ENCODE measurements at places on chromosomes 1 and 21. TPM values are rescaled to one million over a fixed set of nuclear protein-coding genes. Genes with fewer than 3 reads are reported as not detected.

DCDC2B gene
- not detected for total RNA-seq

GRCh38 chr21:37415939-37416338 lies 49.4 kb downstream of the DYRK1A start:
- no peaks in the 10 kb centered on the region for H3K36me3 ChIP-seq
- H3K27ac ChIP-seq: no peak overlapping the region
- no peak overlapping the region for H3K4me3 ChIP-seq
- H3K27me3 ChIP-seq: no peaks in the 10 kb centered on the region
- DNase-seq: no peak

DNA sequence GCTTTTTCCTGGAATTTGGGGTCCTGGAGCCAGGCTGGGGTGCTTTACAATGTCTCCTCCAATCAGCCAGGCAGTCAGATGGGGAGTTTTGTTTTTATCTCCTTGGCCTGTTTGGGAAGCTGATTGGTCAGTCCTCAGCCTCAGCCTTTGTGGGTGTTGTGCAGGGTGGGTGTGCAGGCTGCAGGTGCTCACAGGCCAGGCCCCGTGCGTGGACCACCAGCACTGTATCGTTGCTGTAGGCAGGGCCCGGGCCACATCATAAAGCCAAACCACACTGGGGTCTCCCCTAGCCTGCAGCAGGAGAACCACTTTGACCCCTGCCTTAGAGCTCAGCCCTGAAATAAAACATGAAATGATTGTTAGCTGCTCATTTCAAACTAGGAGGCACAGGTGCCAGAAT lies 8.6 kb downstream of the PRDM16 start:
- H3K4me1 ChIP-seq: no peaks in the 10 kb centered on the region
- H3K27me3 ChIP-seq: no peaks in the 10 kb centered on the region
- H3K4me3 ChIP-seq: no peak overlapping the region

BRDT gene
- not detected for total RNA-seq

DNA sequence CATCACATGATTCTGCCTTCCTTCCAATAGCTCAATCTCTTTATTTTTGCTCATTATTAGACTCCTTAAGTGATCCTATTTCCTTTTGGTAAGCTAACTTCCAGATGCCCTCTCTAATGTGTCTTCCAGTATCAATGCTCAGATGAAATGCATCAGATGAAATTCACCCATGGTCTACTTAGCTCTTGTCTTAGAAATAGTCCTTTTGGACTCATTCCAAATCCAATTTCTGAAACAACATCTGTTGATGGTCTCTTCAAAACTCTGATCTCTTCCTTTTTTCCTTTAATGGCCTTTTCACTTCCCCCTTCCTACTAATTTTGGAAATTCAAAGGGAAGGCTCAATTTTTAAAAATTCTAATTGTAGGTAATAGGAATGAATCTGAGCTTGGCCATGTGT lies 81.1 kb upstream of the GREM2 start:
- H3K27ac ChIP-seq: no peak overlapping the region
- no peaks in the 10 kb centered on the region for H3K36me3 ChIP-seq
- no peak for DNase-seq

DNA sequence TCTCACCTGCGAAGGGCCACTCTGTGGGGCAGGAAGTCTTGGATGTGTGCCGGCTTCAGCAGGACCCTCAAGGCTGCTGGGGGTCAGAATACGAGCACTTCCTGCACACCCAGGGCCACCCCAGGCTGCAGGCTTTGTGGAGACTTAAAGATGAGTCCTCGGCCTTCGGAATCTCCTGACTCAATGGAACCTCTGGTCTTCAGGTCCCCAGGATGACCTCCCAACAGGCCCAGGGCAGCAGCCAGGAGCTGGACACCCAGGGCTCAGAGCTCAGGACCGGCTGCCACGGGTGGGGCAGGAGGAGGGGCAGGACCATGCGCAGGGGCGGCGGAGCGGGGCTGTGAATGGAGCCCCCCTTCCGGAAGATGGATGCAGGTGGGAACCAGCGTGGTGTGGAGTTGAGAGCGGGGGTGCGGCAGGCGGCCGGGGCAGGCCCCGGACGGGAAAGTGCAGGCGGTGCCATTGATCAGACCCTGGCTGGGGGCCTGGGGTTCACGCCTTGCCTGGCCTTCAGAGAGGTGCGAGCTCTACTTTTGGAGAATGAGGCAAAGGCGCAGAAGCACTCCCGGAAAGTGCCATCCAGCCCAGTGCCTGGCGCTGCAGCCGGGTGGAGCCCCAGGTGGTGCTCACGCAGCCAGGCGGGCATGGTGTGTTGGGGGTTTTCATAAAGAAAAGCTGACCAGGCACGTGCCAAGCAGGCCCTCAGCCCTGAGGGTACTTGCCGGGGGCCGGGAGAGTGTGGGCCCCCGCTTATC lies 10.4 kb downstream of the COL18A1 start:
- H3K27me3 ChIP-seq: no peaks in the 10 kb centered on the region
- H3K4me1 ChIP-seq: no peaks in the 10 kb centered on the region
- no peak overlapping the region for H3K27ac ChIP-seq

- no peak for DNase-seq
- H3K27me3 ChIP-seq: no peaks in the 10 kb centered on the region
- H3K36me3 ChIP-seq: no peaks in the 10 kb centered on the region
- H3K4me1 ChIP-seq: no peaks in the 10 kb centered on the region
- no peak overlapping the region for H3K27ac ChIP-seq
These were observed 194.5 kb downstream of the LHX8 start for GRCh38 chr1:75328691-75329090.

DNA sequence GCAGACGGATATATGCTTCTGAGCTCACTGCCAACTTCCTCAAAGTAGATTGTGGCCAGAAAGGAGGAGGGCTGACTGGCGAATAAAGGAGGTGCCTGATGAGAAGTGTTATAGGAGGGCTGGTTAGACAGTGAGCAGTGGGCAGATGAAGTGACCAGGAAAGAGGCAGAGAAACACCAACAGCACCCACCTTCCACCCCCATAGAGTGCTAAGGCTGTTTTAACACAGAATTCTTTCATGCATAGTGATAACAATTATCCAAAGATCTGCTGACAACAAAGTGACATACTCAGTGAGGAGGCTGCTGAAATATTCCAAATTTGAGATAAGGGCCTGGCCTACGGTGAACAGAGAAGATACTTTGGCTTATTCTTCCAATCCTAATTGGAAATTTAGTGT lies 21.2 kb upstream of the MTR start:
- no peaks in the 10 kb centered on the region for H3K27me3 ChIP-seq
- no peak for DNase-seq
- H3K27ac ChIP-seq: no peak overlapping the region
- H3K36me3 ChIP-seq: no peaks in the 10 kb centered on the region
- no peak overlapping the region for H3K4me3 ChIP-seq

DNA sequence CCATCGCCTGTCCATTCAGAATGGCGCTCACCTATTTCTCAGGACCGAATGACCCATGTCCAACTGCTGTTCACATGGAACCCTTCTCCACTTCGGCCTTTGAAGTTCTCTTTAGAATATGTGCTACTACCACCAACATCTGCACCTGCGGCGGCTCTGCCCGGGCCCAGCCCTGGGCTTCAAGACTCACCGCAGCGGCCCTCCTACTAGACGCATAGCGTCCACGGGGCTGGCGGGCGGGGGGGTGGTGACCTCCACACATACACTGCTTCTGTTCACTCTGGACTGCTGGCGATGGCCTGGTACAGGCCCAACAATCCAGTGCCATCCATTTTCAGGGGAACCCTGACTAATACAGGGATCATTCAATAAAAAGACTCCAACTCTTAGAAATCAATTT lies 394.2 kb downstream of the VAV3 start:
- no peak overlapping the region for H3K4me3 ChIP-seq
- H3K4me1 ChIP-seq: no peaks in the 10 kb centered on the region
- H3K36me3 ChIP-seq: no peaks in the 10 kb centered on the region
- no peak for DNase-seq

PAQR6 gene
- total RNA-seq: 7.4 TPM
